CD4-positive, alpha-beta memory T cell (primary cell): ENCODE measurements at places on chromosomes 6 and 20. TPM values are rescaled to one million over a fixed set of nuclear protein-coding genes. Genes with fewer than 3 reads are reported as not detected.

The WFDC10B gene
- total RNA-seq = not detected

The PRR18 gene
- not detected for total RNA-seq

DNA sequence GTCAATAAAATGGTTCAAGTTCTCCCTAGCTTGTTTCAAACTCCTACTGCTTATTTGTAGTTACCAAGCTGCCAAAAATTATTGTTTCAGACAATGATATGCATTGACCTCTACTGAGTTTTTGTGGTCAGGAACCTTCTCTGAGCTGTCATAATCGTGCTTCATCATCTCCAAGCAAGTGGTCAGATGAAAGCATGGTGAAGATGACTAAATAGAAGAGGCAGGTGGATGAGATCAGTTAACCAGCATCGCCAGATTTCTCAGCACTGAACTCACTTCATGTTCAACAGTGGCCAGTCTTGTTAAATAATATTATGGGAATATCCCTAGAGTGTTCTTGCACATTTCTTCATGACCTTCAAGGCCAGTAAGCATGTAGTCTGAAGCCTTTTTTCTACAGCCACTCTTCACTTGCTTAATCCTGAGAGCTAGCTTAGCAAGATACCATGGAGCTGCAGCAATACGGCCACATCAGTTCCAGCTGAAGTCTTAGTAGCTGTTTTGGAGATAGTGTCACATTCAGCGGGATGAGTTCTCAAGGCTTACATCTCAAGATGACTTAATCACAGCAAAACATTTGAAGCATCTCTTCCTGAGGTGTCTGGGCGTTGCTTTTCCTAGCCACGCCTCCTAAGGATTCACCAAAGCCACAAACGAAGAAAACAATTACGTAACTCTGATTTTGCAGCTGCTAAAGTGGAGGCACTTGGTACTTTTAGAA lies 101.6 kb upstream of the TMEM30A start:
- DNase-seq = no peak

GRCh38 chr6:18240230-18240629 lies 24.1 kb downstream of the DEK start:
- no peak for DNase-seq

GRCh38 chr6:14713008-14713960 lies 532.6 kb upstream of the JARID2 start:
- no peak for DNase-seq
